Brain pericyte (primary cell): ENCODE measurements at places on chromosomes 6 and 20.

DNA sequence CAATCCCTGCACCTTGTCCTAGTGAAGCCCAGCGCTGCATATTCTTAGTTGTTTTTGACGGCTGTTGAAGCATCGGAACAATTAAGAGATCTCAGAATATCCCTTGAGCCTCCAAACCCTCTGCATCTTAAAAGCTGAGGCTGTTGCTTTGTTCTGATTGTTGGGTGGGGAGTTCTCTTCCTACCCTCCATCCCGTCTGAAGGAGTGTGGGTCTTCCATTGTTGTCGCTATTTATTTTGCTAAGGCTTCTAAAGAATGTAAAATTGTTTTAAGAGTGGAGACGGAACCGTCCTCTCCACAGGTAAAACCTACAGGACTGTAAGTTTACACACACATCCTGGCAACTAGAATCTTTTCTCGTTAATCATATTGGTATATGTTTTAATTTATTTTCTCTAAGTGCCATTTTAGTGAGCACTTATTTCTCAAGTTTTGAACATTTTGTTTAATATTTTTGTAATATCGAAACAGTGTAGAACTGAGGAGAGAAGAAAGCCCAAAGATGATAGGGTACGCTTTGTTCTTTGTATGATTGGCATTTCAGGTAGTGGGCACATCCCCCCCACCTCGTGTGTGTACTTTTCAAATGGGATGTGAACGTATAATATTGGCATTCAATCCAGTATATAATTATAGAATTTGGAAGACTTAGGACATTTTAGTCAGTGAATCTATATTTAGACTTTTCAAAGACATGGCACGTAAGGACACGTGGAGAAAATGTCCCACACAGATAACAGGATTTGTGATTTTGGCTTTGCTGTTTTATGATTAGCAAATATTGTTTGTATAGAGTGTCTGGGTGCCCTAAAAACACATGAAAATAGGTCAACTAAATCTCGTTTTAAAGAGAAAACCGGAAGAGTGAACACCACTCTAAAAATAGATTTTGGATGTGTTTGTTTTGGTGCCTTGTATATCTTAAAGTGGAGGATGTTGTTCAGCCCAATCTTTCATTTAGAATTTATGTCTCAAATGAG is 1.3 kb downstream of the RNF146 start:
- no peak for DNase-seq

DNA sequence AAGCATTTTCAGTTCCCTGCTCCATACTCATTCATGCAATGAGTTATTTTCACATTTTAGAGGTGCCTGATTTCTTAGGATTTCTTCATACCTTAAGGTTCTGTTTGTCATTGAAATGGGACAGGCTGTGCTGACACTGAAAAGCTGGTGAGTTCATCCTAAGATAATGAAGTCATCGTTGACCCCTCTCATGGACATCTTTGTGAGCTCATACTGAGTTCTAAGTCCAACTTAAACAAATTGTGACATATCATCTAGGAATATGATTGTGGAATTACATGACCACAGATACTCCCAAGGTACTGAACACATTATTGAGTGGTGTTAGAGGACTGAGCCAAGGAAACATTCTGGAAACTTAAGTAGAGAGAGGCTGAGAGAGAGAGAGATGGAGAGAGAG is 224.8 kb upstream of the JAG1 start:
- no peak for DNase-seq

- DNase-seq = no peak
Observed at GRCh38 chr6:45473121-45473993, 95.6 kb upstream of the SUPT3H start.

DNA sequence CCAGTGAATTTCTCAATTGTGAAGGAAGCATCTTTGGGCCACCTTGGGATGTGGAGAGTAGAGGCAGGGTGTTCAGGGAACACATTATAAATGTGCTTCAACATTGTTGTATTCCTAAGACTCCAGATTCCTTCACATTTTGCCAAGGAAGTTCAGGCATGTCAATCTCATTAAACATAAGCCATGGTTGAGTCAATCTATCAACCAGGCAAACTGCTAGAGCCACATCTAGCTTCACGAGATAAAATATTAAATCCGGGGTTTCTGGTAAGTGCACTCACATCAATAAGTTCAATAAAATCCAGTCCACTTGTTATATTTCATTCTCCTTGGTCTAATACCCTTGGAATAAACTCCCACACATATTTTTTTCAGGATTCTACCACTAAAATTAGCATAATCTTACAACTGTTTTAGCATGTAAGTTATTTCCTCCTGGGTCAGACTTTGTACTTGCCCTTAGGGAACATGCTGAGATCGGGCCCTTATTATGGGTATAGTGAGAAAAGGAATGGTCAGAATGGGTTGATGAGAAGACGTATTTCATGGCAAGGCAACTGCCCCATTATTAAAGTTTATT is 93.6 kb downstream of the ADTRP start:
- DNase-seq = no peak

DNA sequence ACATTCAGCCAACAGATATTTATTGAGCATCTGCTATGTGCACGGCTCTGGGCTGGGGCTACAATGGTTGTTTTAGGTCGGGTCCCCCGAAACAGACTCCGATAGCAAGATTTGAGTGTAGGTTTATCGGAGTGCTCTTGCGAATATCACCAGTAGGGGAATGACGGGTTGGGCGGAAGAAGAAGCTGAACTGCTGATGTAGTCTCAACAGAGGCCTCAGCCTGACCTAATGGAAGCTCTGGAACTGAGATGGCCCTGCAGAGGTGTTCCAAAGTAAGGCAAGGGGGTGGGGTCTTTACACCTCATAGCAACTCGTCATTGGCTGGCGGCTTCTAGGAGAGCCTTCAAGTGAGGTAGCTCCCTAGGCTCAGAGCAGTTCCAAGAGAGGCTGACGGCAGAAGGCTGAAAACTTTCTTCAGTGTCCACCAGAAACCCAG is 1.1 kb downstream of the L3MBTL1 start:
- no peak for DNase-seq

GRCh38 chr20:17827759-17828559 is 128.2 kb downstream of the BANF2 start:
- no peak for DNase-seq

DNA sequence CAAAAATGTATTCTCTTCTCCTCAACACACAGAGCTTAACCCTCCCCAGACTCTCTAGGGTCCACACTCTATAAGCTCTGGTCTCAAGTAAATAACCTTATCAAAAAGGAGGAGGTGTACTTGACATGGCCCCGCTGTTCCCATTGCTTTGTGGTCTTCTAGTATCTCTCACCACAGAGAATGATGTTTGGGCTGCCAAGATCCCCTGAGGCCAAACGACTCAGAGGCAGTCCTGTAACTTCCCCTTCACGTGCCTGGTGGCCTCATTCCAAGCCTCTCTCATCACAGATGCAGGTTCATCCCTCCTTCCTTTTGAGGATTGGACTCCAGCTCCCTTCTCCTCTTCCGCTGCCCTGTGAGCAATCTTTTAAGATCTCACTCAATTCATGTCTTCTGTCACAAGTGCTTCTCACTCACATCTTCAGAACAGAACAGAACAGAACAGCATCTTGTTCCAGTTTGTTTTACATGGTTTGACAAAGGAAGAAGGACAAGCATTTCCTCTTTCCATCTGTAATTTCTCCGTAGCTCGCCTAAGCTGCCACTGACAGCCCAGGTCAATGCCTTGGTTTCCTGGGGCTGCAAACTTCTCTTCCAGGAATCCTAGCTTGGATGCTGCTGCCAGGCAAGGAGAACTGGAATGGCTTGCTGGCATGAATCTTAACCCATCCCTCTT is 541.5 kb downstream of the CD83 start:
- no peak for DNase-seq

DNA sequence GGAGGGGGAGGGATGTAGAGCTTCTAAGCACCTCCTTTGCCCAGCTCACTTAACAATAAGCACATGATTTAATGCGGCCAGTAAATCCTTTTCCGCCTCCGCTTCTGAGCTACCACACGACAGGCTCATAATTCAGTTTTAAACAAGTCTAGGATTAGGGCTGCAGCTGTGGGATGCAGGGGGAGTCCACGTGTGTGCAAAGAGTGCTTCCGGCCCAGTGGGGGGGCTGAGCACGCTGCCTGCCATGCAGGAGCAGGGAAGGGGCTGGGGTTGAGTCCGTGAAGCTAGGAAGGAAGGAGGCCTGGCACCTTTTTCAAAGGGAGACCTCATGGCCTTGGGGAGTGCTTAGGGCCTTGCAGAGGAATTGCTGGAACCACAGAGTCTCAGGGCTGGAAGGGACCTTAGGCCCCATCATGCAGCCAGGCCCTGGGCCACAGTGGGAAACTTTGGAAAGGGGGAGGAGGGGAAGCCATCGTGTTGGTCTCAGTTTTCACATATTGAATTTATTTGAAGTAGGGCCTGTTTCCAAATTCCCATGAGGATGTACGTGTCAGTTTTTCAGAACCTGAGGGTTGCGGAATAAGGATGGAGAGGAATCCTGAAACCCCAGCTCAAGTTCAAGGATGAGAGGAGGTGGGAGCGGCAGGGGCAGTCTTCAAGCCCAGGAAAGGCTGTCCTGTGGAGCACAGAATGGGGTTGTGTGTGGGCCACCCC is 96.1 kb downstream of the VEGFA start:
- no peak for DNase-seq

- no peak for DNase-seq
Observed at GRCh38 chr6:18707714-18708439, 320.7 kb downstream of the RNF144B start.

DNA sequence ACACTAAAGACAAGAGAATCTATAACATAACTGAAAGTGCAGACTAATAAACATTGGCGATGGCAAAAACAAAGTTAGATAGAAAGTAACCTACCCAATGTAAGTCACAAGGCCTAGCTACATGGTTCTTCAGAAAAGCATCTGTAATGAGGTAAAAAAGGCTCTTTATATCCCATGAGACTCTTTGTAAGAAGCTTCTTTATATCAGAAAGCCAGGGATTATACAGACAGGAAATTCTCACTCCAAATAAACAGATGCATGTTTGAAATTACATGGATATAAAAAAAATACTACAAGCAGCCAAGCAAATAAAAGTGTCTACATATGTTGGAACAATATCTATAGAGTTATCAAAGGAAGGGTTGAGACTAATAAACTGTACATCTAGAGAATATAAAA is 284.9 kb upstream of the NRSN1 start:
- no peak for DNase-seq

DNA sequence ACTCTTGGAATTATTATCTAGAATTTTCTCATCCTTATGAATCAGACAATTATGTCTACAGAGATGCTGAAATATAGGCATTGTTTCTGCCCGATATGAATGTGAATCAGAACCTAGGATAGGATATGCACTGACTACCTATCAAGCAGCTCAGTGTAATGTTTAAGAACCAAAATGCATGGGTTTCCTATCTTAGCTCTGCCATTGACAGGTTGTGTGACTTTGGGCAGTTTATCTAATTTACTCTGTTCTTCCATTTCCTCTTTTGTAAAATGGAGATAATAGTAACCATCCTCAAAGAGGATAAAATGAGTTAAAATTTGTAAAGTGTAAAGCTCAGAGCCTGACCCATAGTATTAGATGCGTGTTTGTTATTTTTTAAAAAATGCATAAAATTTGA is 10.2 kb upstream of the AIG1 start:
- DNase-seq = no peak

- no peak for DNase-seq
Observed at GRCh38 chr6:39917329-39917728, 16.9 kb downstream of the MOCS1 start.

- no peak for DNase-seq
Observed at GRCh38 chr6:147390909-147391536, 117.5 kb upstream of the SAMD5 start.

DNA sequence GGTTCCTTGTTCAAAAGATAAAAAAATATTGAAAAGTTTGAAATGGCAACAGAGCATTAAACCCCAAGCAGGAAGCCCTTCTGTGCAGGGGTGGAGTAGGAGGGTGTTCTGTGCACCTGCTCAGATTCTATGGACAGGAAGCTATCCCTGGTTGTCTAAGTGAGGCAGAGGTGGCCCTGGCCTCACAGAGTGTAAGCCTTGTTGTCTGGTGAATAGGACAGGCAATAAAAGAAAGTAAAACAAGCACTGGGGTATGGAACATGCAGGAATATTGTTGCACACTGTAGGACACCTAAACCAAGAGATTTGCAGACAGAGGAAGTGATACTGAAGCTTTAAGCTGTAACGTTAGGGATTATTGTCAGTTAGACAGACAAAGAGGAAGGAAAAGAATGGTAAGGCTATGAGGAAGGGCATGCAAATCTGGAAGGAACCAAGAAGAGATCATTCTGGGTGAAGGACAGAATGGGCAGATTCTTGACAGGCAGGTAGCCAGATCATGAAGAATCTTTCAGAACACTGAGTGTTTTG is 66.8 kb downstream of the TBC1D7 start:
- DNase-seq = no peak

GRCh38 chr6:73728548-73729205 is 32.7 kb downstream of the CD109 start:
- no peak for DNase-seq

- DNase-seq = peak; percentile 54
Observed at GRCh38 chr6:106519460-106520394, 109.6 kb downstream of the RTN4IP1 start.

DNA sequence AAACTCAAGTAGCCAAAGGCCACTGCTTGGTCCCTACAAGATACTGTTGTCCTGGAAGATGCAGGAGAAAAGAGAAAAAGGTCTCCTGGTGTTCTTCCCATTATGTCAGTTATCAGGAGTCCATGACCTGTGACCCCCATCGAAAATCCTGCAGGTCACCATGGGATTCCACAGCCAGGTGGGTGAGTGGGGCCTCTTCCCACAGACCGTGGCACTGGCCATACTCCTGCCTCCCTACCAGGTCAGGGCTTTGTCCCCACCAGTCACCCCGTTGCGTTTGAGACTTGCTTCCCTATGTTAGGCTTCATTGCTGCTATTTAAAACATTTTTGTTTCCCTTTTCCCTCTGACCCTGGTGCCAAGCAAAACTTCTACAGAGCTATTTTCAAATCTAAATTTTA is 60.6 kb downstream of the GNAS start:
- no peak for DNase-seq

GRCh38 chr20:34708621-34709043 is 4.5 kb downstream of the TP53INP2 start:
- no peak for DNase-seq

GRCh38 chr6:15356179-15356578 is 110.3 kb downstream of the JARID2 start:
- no peak for DNase-seq

DNA sequence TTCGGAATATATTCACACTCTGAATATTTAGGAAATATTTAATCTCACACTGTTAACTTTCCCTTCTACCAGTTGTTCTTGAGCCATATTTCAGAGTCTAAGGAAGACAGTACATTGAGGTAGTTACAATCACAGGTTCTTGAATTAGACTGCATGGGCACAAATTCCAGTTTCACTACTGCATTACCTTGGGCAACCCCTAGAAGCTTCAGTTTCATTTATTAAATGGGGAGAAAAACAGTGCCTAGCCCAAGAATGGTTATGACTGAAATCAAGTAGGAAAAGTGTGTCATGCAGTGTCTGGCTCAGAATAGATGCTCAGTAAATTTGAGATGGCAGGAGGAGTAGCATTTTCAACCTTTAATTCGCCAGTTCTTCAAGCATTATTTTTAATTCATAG is 124.5 kb upstream of the SAMD5 start:
- no peak for DNase-seq
